ENCODE measurements at places on chromosomes 3 and 15.

DNA sequence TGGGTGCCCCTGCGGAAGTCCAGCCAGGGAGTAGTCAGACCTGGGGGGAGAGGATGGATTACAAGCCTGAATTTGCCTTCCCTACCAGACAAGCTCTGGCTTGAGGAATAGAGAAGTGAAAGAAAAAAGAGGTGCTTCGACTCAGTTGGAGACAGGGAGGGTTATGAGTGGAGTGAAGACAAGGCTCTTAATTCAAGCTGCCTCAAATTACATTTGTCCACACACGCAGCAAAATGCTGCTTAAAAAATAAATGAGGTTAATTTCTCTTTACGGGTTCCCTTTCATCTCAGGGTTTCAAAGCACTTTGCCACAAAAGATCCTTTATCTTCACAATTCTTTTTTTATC, 49.0 kb upstream of the SLC4A7 start:
- DNase-seq: no peak

- DNase-seq: no peak
Measured at GRCh38 chr3:45946307-45946706, 3.0 kb downstream of the CXCR6 start.

GRCh38 chr3:94071713-94072284, 8.9 kb downstream of the NSUN3 start:
- no peak for DNase-seq

- DNase-seq: no peak
Measured at GRCh38 chr3:14162178-14162577, 16.2 kb downstream of the XPC start.

DNA sequence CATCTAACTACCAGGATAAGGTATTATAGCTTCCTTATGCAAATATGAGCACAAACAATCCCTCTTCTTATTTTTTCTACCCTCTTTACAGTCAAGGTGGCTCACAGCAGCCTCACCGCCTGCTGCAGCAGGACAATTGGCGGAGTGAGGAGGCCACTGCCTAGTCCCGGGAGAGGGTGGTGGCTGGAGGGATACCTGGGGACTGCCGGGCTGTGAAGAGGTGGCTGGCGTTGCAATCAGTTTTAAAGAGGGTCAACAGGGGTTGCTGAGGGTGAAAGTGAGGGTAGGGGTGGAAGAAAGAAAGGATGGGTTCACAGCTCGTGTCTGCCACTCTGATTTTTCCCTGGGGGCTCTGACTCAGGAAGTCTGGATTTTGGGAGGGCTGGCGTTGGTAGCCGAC, 105.1 kb upstream of the SLC6A6 start:
- no peak for DNase-seq

DNA sequence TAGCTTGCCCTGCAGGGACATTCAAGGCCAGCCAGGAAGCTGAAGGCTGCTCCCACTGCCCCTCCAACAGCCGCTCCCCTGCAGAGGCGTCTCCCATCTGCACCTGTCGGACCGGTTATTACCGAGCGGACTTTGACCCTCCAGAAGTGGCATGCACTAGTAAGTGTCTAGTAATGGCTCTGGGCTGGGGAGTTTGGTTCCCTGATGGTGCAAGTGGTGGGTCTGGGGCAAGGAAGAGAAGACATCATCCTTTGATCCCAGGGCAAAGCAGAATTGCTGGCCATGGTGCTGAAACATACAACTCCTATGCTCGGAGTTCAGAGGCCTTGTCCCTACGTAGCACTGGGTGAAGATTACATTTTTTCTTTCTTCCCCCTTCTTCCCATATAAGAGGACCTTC, 311.4 kb downstream of the EPHB1 start:
- DNase-seq: no peak
